LNCaP clone FGC (cell line): ENCODE measurements at places on chromosomes 13 and 19.
A peak's percentile ranks its signal among the peaks of the same experiment; 100 is the strongest.

DNA sequence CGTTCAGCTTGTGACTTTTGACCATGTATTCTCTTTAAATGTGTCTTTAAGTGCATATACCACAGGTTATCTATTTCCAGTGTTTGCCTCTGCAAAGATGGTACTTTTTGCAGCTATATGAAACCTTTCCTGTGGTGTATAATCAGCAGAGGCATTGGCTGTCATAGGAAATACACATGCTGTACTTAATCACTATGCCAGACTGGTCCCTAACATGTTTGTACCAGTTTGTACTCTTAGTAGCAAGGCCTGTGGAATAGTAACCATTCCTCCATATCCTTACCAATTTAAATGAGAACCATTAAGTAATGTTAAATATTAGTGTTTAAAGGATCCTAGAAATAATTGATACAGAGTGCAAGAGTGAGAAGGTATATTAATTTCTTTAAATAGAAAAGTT lies 69.8 kb downstream of the CDK8 start:
- no peak for DNase-seq

DNA sequence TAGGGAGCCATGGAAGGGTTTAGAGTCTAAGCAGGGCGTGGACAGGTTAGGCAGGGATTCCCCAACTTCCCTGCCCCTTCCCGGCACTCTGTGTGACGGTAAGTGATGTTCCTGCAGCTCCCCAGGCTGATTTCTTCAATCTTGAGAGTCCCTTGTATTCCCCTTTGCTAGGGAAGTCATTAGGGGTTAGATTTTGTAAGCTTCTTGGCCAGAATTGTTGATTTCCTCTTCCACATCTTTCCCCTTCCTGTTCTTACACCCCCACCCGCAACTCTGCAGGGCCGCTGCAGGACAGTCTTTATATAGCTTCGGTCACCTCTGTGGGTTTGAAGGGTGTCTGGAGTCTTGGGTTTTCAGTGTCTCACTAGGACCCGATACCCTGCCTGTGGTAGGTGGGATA lies 10.6 kb upstream of the ADGRE1 start:
- DNase-seq, result no peak

- DNase-seq, result no peak
Observed at GRCh38 chr13:73778242-73778864, 355.9 kb downstream of the KLF12 start.

- no peak for DNase-seq
Observed at GRCh38 chr13:40547591-40548315, 118.7 kb downstream of the FOXO1 start.

DNA sequence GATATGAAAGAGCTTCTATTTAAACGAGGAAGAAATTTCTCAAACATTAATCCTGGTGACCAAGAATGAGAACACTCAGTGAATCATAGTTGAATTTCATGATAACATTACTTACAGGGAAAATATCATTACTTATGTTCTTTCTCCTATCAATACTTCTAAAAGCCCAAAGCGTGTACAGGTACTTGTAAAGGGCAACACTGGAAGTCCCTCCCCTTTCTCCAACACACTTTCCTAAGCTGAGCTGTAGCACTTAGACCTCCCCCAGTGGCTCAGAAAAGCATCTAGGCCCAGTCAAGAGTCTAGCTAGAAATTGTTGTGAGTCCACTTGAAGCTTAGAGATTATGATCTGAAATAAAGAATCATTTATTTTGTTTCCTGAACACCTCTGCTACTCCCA lies 150.7 kb downstream of the ABCC4 start:
- DNase-seq, result no peak

GRCh38 chr13:64688893-64689677 lies 2541.1 kb downstream of the PCDH9 start:
- no peak for DNase-seq

DNA sequence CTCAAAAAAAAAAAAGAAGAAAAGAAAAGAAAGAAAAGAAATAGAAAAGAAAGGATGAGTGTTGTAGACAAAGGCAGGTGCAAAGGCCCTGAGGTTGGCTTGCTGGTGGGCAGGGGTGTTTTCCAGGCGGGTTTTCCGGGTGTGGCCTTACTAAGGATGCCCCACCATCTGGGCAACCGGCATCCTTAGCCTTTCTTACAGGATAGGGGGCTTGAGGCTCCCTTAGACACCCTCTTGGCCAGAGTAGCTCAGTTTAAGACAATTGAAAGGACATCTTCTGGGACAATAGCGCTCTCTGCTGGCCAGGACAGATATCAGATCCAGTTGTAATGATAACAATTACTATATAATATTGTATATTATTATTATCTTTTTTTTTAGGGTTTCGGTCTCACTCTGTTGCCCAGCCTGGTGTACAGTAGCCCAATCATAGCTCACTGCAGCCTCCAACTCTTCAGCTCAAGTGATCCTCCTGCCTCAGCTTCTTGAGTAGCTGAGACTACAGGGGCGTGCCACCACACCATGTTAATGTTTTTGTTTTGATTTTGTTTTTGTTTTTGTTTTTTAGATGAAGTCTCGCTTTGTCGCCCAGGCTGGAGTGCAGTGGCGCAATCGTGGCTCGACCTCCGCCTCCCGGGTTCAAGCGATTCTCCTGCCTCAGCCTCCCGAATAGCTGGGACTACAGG lies 1.4 kb upstream of the QTRT1 start:
- DNase-seq, result no peak

GRCh38 chr13:87680298-87680697 lies 9.1 kb downstream of the SLITRK5 start:
- DNase-seq, result peak; percentile 59

- DNase-seq, result no peak
Observed at GRCh38 chr13:80100636-80101035, 240.3 kb downstream of the SPRY2 start.

DNA sequence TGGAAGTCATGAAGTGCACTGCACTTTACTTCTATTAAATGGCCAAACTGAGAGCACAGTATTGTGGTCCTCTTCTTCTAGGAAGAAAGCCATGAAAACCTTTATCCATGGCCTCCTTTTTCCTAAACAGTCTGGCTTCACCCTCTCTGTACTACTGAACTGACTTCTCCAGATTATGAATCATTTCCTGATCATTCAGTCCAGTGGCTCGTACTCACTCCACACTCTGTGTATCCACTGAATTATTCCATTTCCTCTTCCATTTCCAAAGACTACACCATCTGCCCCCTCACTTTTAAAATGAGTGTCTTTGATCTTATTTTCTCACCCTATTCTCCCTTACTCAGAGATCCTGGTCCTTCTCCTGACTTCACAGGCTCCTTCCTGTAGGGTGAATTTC lies 29.7 kb upstream of the FREM2 start:
- DNase-seq, result no peak

DNA sequence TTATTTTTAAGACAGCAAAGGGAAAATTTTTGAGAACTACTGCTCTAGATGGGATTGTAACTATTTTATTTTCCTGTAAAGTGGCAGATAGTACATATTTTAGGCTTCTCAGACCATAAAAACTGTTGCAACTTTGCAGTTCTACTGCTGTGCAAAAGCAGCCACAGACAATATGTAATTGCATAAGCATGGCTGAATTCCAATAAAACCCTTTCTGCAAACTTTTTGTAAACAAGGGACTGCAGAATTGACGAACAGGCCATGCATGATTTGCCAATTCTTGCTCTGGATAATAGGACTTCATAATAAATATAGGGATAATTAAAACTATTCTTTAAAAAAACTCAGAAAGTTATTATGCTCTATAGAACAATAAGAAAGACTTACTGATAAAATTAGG lies 149.1 kb downstream of the SLITRK5 start:
- no peak for DNase-seq

DNA sequence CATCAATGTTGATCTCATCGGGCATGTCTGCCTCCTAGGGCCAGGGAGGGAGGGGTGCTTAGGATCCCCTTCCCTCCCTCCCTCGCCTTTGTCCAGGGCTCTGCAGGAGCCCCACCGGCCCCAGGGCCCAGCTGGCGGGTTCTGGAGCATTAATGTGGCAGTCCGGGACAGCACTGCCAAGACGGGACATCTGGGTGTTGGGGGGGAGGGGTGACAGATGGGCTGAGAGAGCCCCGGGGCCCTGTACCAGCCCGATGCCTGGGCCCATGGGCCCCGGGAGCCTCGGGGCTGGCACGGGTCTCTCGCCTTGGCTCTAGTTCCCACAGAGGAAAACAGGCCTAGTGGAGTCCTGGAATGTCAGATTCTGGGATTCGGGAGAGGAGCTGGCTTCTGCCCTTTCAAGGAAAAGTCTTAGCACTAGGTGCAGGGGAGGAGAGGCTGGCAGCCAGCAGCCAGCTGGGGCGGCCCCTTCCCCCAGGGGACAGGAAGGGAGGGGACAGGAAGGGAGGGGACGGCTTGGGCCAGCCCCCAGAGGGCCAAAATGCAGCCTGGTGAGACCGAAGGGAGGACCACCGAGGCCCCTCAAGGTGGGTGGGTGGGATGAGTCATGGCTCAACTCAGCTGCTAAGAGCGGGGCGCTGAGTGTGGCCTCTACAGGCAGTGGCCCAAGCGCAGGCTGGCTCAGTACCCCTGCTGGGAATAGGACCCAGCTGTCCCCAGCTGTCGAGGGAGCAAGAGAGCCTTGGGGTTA lies 3.1 kb downstream of the PPP1R14A start:
- DNase-seq, result no peak

DNA sequence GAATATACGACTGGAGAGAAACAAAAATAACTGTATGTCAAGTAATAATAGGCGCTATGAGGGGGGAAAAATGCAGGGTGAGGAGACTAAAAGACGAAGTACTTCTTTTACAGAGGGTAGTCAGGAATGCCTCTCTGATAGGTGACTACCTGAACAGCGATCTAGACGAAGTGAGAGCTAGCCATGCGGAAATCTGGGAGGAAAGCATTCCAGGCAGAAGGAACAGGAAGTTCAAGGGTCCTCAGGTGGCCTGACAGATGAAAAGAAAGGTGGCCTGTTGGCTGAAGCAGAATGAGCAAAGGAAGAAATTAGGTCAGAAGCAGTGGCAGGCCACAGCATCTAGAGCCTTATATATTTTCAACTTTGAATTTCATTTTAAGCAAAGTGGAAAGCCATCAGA lies 13.3 kb downstream of the ZDHHC20 start:
- no peak for DNase-seq

DNA sequence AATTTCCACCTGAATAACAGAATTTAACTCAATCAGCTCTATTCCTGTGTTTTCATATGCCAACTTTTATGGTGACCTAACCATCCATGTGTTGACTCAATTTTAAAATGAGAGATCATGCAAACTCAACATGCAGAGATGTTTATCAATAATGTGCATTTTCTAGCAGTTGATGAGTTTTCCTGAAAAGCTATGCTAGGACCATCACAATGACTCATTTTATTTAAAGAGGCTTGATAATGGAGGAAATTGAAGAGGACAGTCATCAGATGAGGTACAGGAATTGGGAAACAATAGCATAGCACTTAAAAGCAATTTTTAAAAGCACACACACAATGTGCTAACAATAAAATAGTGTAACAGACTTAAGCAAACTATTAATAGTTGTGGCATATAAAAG lies 127.1 kb downstream of the VWA8 start:
- no peak for DNase-seq

GRCh38 chr19:37955986-37956385 lies 49.0 kb downstream of the SIPA1L3 start:
- no peak for DNase-seq

DNA sequence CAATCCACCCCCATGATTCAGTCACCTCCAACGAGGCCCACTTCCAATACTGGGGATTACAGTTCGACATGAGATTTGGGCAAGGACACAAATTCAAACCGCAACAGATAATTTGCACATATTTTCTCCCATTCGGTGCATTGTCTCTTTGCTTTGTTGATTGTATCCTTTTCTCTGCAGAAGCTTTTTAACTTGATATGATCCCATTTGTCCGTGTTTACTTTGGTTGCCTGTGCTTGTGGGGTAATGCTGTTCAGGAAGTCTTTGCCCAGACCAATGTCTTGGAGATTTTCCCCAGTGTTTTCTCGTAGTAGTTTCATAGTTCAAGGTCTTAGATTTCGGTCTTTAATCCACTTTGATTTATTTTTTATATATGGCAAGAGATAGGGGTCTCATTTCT lies 330.8 kb upstream of the SPRY2 start:
- DNase-seq, result no peak

- DNase-seq, result no peak
Observed at GRCh38 chr19:29715701-29716581, 880 bp upstream of the C19orf12 start.

DNA sequence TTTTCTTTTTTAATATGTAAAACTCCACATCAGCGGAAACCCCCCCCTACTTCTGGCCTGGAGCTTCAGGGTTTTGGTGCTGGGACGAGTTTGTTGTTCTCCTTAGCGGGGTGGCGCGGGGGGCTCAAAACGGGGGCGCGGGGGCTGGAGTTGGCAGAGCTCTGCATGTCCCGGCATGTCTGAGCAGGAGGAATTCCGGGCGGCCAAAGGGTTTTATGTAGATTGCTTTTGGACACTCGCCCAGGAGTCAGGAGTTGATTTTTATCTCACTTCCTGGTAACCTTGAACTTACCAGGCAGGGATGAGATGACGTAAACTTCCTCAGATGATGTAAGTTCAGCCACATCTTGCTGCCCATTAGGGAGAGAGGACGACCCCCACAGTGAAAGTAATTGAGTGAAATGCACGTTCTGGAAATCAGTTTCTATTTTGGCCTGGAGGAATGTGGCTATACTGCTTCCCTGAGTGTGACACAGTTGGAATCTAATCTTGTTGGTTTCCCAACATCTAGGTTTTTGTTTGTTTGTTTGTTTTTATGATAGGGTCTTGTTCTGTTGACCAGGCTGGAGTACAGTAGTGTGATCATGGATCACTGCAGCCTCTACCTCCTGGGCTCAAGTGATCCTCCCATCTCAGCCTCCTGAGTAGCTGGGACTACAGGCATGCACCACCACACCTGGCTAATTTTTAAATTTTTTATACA lies 21.0 kb upstream of the GDF15 start:
- peak; percentile 99 for DNase-seq

- DNase-seq, result no peak
Observed at GRCh38 chr13:30037766-30038165, 187.3 kb upstream of the UBL3 start.

DNA sequence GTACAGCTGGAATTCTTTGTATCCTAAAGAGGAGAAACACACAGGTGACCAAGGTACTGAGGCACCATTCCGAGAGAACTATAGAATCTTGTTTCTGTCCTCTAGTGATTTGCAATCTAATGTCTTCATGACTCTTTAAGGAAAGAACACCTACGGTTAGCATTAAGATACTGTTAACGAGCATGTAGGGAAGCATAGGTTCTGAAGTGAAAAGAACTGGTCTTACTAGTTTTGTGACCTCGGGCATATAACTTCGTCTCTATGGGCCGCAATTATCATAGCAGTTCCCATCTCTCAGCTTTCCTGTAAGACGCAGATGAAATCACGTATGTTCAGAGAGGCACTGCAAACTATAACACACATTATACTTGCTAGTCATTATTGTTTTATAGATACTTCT lies 193.0 kb upstream of the NBEA start:
- DNase-seq, result peak; percentile 43

- DNase-seq, result no peak
Observed at GRCh38 chr13:78241278-78241919, 322.8 kb upstream of the EDNRB start.

DNA sequence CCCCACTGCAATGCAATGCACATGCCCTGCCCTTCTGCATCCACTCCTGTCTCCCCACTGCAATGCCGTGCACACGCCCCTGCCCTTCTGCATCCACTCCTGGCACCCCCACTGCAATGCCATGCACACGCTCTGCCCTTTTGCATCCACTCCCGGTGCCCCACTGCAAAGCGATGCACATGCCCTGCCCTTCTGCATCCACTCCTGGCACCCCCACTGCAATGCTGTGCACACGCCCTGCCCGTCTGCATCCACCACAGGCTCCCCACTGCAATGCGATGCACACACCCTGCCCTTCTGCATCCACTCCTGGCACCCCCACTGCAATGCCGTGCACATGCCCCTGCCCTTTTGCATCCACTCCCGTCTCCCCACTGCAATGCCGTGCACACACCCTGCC lies 98.1 kb downstream of the KCTD15 start:
- no peak for DNase-seq

GRCh38 chr19:33197591-33198000 lies 3.5 kb downstream of the LRP3 start:
- DNase-seq, result no peak
